ENCODE measurements at places on chromosomes 16 and 17.

DNA sequence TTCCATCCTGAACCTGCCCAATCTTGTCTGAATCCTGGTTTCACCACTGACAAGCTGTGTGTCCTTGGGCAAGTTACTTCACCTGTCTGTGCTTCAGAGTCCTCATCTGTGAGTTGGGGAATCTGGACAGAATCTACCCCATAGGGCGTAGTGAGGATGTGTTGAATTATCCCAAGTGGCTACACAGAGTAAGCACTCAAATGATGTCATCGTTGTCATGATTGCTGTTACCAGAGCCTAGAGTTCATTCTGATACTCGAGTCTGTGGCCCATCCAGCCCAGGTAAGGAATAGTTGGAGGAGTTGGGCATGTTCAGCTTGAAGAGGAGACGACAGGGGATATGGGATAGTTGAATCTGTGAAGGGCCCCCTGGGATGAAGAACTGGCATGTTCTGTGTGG is 45.9 kb downstream of the MAPT start:
- no peak for DNase-seq

GRCh38 chr16:85733839-85734170 is 17.1 kb downstream of the C16orf74 start:
- DNase-seq, result no peak

- no peak for DNase-seq
These were observed 321.1 kb downstream of the HS3ST3B1 start for GRCh38 chr17:14621826-14622614.

DNA sequence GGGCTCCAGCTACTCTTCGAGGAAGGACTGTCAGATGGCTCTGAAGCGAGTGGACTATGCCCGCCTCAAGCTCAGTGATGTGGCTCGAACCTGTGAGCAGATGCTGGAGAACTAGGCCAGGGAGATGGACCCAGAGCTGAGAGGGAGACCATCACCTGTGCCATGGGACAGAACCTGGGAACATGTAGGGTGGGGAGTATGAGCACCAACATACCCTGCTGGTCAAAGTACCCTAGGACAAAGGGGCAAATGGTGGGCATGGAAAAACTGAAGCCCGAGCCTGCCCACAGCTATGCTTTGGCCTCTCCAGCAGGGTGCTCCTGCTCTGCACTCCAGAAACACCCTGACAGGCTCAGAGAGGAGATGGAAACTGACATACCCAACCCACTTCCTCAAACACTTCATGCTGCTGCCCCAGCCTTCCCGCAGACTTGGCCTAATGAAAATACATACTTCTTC is 1.9 kb downstream of the MED11 start:
- DNase-seq, result peak; percentile 84

DNA sequence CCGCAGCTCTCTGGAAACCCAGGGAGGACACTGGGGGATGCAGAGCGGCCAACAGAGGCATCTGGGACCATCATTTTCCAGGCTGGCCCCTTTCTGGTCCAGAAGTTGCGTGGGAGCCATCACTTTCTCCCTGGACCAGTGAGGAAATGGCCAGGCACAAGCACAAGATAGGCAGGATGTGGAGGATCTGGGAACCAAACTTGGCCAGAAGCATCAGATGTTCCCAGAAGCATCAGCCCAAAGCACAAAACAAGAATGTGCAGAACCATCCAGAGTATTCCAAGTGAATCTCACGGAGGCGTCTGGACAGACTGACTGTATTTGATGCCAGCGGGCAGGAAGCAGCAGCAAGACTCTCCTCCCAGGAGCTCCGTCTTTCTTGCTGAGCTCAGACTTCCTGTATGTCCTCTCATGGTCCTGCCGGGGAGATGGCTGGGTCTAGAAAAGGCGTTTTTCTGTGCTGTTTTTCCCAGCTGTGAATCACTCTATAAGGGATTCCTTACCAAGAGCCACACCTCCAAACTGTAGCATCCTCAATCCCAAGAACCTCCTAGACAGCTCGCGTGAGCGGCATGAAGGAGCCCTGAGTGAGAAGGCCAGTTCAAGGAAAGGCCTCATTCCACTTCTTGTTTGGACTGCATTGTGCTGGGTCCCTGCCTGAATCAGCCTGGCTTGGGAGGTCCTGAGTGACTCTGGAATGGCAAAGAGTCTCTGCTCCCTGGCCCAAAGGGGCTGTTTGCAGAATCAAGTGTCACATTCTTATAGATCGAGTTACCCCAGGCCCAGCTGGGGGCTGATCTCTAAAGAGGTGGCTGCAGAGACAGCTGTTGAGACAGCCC is 49.5 kb upstream of the MTSS2 start:
- DNase-seq, result no peak

GRCh38 chr16:3946604-3947180 is 66.2 kb upstream of the CREBBP start:
- DNase-seq, result no peak

GRCh38 chr16:68564382-68564985 is 25.4 kb downstream of the ZFP90 start:
- no peak for DNase-seq

DNA sequence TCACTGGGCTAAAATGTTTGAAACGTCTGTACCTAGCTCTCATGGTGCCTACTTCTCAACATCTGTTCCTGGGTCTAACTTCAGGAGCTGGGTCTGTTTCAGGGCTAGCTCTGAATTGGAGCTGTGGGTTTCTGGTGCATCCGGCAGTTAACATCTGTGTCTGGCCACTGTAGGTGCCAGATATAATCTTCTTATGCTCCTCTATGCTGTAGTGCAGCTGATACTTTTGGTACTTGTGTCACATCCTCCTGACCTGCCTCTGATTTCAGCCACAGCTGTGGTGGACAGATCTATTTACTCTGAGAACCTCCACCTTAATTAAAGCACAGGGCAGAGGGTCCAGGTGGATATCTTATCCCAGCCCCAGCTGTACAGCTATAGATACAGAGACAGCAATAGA is 496.5 kb upstream of the CDH11 start:
- no peak for DNase-seq

- no peak for DNase-seq
These were observed 92.9 kb upstream of the DNAH17 start for GRCh38 chr17:78669975-78670518.

DNA sequence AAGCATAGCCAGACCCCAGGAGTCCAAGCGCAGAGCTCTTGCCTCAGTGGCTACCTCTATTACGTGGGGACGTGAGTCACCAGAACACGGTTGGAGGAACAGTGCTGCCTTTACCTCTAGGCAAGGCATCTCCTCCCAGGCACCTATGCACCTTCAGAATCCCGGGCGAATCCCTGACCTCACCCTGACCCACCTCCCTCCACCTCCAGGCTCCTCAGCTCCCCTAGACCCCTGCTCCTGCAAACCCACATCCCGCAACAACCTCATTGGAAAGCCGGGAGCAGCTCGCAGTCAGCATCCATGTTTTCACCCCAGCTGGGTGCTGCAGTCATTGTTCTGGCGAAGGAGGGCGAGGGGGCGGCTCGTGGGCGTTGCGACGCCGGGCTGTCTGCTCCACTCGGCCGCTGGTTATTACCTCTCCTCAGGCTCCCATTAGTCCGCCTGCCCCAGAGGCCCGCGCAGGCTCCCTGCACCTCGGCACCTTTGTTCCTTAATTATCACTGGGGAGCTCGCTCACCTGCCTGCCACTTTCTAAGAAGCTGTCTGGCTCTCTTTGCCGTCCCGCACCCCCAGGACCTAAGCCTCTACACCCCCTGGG is 24.6 kb upstream of the DLX4 start:
- no peak for DNase-seq

- no peak for DNase-seq
These were observed 524.8 kb downstream of the KCNJ18 start for GRCh38 chr17:22217135-22217534.

DNA sequence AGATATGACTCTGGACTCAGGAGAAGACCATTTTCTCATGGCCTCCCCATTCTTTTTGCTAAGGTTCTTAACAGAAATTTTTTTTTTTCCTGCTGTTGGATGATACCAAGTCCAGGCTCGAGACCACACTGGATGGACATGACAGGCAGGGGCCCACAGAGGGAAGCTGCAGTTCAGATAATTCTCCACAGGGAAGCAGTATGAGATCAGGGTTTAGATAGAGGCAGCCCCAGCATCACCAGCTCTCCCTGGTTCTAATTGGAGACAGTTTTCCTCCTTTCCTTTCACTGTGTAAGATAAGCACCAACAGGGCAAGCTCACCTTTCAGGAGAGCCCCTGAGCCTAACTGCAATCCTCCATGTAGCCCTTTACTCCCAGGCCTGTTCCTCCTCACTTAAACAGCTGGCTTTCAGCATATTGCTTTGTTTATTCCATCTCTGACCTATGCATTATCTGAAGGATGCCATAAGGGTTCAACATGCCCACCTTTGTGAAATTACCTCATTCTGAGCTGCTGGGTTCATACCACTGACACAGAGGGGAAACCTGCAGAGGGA is 108.1 kb downstream of the SNX11 start:
- DNase-seq, result no peak

DNA sequence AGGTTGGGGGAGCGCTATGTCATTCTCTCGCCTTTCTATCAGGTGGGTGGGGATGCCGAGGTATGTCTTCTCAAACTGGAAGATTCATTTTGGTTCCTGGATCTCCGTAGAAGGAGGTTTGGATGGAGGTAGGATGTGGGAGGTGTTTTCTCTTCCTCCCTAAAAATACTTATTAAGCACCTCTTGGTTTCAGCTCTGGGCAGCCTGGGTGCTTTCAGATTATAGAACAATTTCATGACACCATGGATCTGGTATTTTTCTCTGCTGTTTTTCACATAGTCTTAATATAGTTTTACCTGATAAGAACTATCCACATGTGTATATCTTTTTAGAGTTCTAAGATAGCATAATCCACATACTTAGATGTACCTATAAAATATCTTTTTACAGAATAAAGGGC is 92.9 kb downstream of the YPEL2 start:
- no peak for DNase-seq

DNA sequence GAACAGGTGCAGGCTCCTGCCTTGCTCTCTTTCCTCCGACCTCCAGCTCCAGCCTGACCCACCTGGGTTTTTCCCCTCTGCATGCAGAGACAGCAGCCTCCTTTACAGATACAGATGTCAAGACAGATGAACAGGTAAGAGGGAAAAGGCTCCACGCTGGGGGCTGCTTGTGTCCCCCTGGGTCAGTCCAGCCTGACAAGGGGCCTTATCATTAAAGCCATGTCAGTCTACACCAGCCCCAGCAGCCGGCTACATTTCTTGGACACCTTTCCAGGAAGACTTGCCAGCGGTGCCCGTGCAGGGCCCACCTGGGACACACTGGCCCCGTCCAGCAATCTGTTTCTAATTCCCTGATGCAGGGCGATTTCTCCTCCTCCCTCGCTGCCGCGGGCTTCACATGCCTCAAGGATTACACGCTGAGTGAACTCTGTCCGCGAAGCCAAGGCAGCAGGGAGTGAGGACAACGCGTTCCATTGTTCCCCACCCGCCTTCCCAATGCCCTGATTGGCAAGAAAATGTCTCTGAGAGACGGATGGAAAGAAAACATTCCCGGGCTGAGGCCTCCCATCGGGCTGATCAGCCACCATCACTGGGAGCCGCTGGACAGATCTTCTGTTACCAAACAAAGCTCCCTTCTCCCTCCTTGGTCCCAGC is 184.7 kb downstream of the C16orf95 start:
- no peak for DNase-seq

DNA sequence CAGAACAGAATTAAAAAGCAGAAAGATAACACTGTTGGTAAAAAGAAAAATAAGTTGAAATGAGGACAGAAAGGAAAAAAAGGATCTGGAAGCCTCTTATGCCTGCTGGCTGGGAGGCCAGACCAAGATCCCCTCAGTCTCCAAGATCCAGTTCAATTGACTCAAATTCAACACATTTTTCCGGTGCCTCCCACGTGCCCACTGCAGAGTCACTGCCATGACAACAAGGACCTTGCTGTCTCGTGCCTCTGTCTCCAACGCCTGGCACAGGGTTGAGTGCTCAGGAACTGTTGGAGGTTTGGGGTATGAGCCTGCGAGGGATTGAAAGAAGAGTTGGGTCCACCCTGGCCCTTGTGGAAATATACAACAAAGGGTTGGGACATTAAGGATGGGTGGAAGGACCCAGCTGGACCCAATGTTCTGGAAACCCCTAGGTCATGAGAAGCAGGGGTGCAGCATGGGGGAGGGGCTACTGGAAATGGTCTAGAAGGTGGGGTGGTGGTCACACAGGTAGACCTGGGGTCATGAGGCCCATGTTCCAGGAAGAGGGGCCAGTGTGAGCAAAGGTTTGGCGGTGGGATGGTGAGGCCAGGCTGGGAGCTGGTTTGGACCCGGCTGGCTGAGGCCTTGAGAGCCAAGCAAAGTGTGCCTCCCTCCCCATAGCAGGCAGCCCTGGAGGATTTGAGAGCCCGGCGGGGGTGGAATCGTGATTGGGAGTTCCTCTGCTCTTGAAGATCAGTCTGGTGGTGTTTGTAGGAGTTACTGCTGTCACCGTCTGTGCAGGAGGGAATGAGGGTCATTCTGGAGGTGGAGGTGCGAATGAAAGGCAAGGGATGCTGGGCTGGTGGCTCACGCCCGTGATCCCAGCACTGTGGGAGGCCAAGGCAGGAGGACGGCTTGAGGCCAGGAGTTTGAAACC is 1.3 kb downstream of the IL34 start:
- DNase-seq, result no peak

- no peak for DNase-seq
These were observed 12.4 kb upstream of the GFAP start for GRCh38 chr17:44927696-44928095.

DNA sequence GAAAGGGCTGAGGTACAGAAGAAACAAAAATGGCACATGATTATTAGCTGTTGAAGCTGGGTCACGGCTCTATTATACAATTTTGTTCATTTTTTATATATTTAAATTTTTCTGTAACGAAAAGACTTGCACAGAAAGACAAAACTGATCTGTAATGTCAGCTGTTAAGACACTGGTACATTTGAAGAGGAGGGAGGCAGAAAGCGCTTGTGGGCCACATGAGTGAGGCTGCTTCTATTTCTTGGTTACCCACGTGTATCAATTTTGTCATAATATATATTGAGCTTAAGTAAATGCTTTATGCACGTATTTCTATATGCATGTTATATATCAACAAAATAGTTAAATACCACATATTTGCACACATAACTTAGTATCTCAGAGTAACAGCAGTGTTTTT is 151.8 kb upstream of the KCNJ18 start:
- no peak for DNase-seq

- DNase-seq, result no peak
These were observed 167.1 kb downstream of the CCDC182 start for GRCh38 chr17:57577751-57578607.

- DNase-seq, result no peak
These were observed 34.9 kb upstream of the NLRP1 start for GRCh38 chr17:5619088-5619740.

- DNase-seq, result no peak
These were observed 49.1 kb downstream of the ZNF778 start for GRCh38 chr16:89266521-89267134.

- DNase-seq, result no peak
These were observed 133.6 kb downstream of the SNX11 start for GRCh38 chr17:48241131-48241591.
